ENCODE measurements at places on chromosomes 7 and 10.

DNA sequence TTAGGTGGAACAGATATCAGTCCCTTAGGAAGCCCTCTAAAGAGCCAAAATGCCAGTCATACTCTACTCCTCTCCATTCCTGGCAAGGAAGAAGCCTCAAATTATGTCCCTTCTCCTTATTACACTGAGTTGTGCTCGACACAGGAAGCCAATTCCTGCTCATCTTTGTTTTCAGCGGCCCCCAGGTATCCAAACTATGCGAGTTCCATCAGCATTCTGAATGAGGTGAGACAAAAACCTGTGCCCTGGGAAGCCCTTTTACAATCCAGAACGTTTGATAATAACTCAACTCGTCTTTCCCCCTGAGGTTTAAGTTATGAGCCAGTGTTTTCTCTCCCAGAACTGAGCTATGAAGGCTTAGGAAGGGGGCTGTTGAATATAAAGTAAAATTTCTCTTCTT lies 580.5 kb downstream of the NXPH1 start:
- no peak for DNase-seq

- DNase-seq: no peak
Measured at GRCh38 chr10:3723766-3724165, 61.2 kb downstream of the KLF6 start.

DNA sequence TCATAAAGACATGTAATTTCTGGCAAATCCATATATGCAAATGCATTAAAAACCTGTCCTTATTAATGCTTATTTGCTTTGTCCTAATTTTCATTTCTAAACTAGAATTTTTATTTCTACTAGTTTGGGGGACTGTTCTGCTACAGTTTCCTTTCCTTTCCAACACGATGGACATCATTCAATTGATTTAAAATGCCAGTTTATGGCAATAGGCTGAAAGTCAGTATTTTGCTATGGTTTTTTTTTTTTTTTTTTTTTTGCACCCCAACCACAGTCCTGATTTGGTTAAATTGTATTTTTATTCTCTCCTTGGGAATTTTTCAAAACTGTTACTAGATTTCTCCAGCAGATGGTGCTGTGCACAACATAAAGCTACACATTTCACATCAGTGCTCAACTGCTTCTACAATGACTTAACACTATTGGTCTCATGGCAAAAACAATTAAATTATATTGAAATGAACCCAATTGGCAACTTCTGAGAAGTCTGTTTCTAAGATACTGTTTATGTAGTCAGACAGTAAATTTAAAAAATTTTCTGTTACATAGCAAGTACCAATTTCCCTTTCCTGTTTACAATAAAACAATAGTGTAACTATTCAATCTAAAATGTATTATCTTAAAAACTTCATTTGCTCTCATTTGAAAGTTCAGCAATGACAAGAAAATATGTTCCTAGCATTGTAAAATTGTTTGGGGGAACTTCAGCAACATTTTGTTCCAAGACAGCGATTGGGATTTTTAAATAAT lies 193.8 kb upstream of the CCDC6 start:
- peak; percentile 82 for DNase-seq

GRCh38 chr7:96903906-96904305 lies 101.4 kb upstream of the DLX6 start:
- no peak for DNase-seq

GRCh38 chr7:155003092-155003375 lies at the start of gene PAXIP1:
Gene PAXIP1, minus strand, starts transcription at chr7:155003124. Its CDS starts 195 bp downstream, at chr7:155002929.
- DNase-seq: no peak

- DNase-seq: no peak
Measured at GRCh38 chr7:115087437-115087836, 165.5 kb downstream of the MDFIC start.

- DNase-seq: no peak
Measured at GRCh38 chr10:7585228-7585627, 81.5 kb downstream of the ITIH5 start.

DNA sequence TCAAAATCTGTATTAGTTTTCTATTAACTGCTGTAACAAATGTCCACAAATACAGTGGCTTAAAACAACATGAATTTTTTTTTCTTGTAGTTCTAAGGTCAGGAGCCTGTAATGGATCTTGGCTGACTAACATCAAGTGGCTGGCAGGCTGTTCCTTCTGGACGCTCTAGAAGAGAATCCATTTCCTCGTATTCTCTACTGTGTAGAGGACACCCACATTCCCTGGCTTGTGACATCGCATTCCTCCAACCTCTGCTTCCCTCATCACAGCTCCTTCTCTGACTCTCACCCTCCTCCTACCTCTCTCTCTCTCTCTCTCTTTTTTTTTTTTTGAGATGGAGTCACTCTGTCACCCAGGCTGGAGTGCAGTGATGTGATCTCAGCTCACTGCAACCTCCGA lies 4.8 kb upstream of the CALHM1 start:
- no peak for DNase-seq

GRCh38 chr7:83934118-83934734 lies 260.4 kb downstream of the SEMA3A start:
- DNase-seq: peak; percentile 26

GRCh38 chr7:139075871-139076686 lies 33.4 kb downstream of the ZC3HAV1 start:
- DNase-seq: no peak

- DNase-seq: no peak
Measured at GRCh38 chr7:149887311-149887710, 13.5 kb downstream of the ATP6V0E2 start.

GRCh38 chr10:104630731-104631130 lies 10.4 kb upstream of the SORCS3 start:
- no peak for DNase-seq

DNA sequence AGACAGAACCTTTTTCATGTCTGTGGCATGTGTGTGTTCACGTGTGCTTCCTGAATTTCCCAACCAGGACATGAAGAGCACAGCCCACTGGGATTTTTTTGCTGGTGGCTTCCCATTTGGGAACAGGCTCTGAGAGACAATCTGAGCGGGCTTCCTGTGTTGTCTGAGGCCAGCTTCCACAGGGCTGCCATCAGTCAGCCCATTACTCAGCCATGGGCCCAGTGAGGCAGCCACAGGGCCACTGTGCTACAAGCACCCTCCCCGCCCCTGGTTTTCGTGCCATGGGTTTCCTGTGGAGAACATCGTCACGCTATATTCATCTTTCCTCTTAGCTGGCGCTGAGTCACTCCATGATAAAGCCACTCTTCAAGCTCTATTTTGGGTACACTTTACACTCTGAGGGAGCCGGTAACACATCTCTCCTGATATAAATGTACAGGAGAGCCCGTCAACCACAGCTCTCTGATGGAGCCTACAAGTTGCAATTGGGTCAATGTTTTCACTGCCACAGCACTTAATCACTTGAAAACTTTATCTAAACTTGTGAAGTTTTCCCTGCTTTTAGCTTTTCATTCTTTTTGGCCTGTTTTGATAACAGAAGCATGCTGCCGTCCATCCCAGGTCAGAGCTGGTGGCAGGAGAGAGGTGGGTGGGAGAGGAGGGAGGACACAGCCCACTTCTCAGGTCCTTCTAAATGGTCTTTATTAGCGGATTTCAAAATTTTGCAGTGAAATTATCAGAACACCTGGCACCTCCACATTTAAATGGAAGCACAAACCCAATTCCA lies 96.9 kb downstream of the HIPK2 start:
- DNase-seq: peak; percentile 95

- no peak for DNase-seq
Measured at GRCh38 chr10:115846528-115846927, 426.5 kb downstream of the GFRA1 start.

GRCh38 chr7:17401791-17402627 lies 103.6 kb downstream of the AHR start:
- peak; percentile 62 for DNase-seq

Data from hematopoietic multipotent progenitor cell treated with erythropoietin and hydrocortisone succinate and interleukin-3 and kit ligand, for 4 days (in vitro differentiated cells).